ENCODE measurements at places on chromosomes 2 and 18. TPM values are rescaled to one million over a fixed set of nuclear protein-coding genes. Genes with fewer than 3 reads are reported as not detected.

DNA sequence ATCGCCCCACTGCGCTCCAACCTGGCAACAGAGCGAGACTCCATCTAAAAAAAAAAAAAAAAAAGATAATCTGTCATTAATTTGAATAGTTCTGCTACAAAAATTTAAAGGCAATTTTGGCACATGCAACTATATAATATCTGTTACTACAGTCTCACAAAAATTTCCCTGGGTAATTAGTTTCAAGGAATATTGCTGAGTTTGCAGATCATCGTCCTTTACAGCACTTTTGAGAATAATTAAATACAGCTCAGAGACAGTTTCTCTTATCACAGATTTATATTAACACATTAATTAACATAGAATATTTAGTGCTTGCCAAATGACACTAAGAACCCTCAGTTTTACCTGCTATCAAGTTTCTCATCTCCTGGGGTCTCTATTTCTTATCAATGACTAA is 540.4 kb upstream of the ZNF804A start:
- no peak for DNase-seq

- DNase-seq, result no peak
Observed at GRCh38 chr2:11749646-11750349, 3.4 kb downstream of the LPIN1 start.

- no peak for DNase-seq
Observed at GRCh38 chr2:28666496-28667184, 85.0 kb upstream of the PPP1CB start.

DNA sequence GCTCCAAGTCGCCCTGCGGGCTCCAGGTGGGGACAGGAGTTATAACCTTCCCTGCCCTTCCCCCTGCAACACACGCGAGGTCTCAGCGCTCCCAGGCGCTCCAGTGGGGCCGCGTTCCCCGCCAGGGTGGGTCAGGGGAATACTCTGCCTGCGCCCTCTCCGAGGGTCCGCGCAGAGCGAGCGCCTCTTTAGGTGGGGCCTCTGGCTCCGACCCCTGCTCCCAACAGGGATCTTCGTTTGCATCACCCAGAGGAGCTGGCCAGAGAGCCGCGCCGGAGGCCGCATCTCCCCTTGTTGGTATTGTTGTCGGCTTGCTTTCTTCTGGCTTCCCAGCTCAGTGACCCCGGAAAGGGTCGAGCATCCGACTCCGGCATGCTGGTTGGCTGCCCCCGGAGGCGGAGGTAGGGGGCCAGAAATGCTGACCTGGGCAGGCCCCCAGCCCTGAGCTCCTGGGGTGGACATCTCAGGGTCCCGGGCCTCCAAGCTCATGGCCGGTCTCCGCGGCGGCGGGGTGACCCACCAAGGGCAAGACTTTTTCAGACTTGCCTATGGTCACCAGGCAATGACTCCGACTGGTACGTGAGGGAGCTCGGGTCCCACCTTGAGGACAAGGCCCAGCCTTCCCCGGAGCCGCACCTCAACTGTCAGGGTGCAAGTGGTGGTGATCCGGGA is 11.2 kb upstream of the EN1 start:
- no peak for DNase-seq

- DNase-seq, result no peak
Observed at GRCh38 chr2:235558572-235558971, 64.7 kb downstream of the AGAP1 start.

GRCh38 chr2:7098816-7099215 is 181.6 kb downstream of the RNF144A start:
- DNase-seq, result no peak

DNA sequence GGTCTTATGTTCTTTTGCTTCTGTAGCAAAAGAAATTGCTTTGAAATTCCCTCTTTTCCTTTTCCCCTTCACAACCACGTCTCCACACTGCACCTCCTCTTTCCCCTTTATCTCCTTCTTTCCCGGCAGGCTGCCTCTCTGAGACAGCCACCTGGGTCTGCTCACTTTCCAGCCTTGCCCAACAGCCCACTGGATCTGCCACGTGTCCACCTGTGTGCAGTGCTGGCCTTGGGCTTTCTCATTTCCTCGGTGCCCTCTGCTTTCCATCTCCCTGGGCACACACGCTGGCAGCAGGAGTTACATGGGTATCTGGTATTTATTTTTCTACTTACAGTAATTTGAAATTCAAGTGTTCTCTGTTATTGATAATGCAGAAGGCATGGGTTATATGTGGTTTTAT is 213.4 kb upstream of the LYPD1 start:
- no peak for DNase-seq

DNA sequence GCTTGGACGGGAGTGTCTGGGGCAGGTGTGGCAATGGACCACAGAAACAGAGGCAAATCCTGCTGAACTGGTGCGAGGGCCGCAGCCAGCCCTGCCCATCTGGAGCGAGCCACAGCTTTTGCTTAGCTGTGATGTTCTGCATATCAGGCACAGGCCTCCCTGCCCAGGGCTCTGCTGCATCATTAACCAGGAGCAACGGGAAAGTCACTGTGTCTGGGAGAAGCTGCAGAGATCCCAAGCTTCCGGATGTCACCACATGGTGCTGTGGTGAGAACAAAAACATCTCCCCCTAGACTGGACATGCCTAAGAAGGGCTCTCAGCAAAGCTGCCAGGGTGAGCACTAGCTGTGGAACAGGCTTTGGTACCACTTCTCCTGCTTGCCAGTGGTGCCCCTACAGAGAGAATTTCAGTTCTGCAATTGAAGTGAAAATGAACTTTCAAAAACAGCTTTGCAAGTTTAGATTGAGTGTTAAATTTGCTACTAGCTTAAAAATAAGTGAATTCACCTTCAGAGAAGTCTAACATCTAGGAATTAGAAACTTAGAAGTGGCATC is 172.9 kb upstream of the MYT1L start:
- DNase-seq, result no peak

DNA sequence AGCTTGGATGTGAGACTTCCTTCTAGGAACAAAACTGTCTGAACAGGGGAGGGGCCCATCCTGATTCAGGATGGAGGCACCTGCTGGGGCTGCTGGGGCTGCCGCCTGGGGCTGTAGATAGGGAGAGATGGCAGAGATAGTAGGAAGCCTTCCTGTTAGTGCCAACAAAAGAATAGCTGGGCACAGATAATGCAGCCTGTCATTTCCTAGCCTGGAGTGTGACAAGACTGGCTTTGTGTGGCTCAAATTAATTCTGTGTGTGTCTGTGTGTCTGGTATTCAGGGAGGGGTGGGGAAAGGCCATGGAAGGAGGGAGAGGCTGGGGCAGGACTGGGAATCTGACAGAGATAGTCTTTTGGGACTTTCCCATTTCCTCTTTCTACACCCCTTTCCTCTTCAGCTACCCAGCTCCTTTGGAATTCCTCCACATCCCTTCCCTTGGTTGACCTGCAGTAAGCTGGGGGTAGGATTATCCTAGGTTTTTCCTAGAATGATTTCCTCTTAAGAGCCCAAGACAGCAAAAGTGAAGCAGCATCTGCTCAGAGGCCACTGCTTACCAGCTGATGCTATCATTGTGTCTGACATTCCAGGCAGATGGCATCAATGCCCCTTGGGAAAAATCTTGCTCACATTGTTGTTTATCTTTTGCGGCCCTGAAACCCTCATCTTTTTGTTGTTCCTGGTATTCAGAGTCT is 144.9 kb upstream of the LHCGR start:
- no peak for DNase-seq

DNA sequence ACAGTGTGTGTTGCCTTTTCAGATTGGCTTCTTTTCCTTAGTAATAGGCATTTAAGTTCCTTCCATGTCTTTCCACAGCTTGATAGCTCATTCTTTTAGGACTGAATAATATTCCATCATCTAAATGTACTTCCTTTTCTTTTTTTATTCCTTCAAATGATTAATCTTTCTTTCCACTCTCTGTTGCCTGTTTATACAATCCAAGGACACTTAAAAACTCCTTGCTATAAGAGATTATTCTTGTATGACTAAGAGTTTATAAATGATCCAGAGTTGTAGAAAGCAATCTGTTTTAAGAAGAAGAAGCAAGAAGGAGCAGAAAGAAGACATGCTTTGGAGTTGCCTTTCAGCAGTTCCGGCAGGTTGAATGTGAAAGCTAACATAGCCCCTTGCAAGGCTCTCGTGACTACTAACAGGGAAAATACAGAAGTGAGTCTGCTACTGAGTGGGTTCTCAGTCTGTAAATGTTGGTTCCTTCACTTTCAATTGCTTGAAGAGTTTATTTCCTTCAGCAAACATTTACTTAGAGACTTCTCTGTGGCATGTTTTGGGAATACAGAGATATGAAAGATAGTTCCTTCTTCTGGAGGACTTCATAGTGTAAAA is 123.0 kb downstream of the PMAIP1 start:
- no peak for DNase-seq

DNA sequence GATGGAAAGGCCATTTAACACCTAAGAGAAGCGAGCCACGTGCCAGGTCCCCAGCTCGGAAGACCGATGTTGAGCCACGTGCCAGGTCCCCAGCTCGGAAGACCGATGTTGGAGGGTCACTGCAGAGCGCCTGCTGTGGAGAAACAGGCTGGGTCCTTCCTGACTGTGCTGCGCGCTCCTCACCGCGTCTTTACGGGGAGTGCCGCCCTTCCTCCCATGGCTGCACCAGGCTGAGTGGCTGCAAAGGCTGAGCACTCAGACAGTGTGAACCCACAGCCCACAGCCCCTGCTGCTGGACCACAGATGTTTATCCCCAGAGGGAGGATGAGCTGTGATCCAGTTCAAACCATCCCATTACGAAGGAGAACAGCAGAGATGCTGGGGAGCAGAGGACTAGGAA is 55.7 kb downstream of the RTP5 start:
- no peak for DNase-seq

- DNase-seq, result no peak
Observed at GRCh38 chr2:55553321-55553720, 33.8 kb downstream of the CFAP36 start.

DNA sequence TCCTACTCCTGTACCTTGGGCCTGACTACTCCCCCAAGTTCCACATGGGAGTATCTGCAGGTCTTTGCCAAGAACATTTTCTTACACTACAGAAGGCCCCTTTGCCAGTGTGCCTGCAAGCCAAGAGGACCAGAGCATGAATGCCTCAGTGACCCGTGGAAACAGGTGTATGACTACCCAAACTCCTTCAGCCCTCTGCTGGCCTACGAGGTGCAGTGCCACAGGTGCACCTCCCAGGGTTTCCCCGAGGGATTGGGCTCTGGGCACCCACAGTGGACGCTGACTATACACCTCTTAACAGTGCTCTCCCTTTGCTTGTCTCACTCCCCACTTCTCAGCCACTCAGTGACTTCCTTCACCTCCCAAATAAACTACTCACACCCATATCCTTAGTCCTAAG is 91.4 kb downstream of the COL6A3 start:
- peak; percentile 49 for DNase-seq

- no peak for DNase-seq
Observed at GRCh38 chr2:69381337-69381737, 5.7 kb downstream of the GFPT1 start.

DNA sequence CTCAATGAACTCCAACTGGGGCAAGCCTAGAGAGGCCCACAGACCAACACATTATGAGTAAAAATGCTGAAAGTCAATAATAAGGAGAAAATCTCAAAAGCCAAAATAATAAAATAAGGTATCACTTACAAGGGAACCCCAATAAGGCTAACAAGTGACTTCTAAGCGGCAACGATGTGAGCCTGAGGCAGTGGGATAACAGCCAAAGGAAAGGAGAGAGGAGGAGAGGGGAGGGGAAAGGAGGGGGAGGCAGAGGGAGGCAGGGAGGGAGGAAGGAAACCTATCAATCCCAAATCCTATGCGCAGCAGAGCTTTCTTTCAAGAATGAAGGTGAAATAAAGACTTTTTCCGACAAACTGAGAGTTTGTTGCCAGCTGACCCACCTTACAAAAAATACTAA is 6.0 kb upstream of the NFATC1 start:
- no peak for DNase-seq

DNA sequence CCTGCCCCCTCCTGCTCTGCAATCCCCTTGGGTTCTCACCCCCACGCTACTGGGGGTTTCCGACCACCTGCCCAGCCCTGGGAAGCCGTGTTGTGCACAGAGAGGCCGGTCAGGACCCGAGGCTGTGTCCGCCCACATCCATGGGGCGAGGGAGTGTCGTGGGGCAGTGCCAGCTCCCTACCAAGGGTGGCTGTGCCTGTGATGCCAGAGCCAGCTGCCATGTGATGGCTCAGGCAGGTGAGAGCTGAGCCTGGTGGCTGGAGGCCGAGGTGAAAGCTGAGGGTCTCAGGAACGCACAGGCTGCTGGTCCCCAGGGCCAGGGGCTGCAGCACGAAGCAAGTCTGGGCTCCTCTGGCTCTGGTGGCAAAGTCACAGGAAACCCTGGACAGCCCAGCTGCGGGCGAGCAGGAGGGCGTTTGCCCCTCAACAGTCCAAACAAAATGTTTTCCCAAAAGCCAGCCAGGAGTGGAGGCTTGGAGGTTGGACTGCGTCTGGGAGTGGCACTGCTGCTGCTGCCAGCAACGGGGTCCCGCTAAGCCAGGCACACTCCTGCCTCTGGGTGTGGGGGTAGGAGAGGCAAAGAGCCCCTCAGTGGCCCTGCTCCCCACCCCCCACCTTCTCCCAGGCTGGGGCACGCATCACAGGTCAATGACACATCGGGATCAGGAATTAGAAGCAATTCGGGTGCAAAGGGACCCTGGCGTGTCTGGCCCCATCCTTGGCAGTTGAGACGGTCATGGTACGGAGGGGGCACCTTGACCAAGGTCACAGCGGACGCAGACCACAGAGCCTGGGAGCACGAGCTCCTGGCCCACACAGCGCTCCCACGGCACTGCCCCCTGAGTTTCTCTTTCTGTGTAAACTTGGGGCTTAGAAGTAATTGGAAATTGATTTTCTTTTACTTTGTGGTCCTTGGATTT is 72.4 kb upstream of the GPC1 start:
- no peak for DNase-seq

DNA sequence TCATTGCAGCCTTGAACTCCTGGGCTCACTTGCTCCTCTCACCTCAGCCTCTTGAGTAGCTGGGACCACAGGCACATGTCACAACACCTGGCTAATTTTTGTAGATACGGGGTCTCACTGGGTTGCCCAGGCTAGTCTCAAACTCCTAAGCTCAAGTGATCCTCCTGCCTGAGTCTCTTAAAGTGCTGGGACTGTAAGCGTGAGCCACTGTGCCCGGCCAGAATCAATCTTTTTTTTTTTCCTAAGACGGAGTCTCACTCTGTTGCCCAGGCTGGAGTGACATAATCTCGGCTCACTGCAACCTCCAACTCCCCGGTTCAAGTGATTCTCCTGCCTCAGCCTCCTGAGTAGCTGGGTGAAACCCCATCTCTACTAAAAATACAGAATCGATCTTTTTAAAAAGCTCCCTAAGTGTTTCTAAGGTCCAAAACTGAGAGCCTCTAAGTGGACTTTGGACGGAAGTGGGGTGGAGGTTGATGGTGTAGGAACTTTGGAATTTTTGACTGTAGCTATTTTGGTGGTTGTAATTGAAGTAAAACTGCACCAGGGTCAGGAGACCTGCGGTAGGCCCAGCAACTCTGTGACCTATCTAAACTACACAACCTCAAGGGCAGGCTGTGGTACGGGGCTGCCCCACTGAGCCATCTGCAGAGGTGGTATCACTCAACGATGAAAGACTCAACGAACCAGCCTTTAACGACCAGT is 82.9 kb downstream of the POLR1A start:
- DNase-seq, result no peak

ZEB2 gene
- total RNA-seq, result 35.5 TPM

ZNF385B gene
- total RNA-seq, result 2.4 TPM

ALPI gene
- 3.9 TPM for total RNA-seq

PXDN gene
- 78.8 TPM for total RNA-seq

DYSF gene
- 2.8 TPM for total RNA-seq

COL6A3 gene
- 158 TPM for total RNA-seq

DNAH6 gene
- total RNA-seq, result 0.60 TPM

WDR43 gene
- total RNA-seq, result 43.0 TPM

Measured in hepatocyte (in vitro differentiated cells).